ENCODE measurements at places on chromosomes 1 and 21.
A peak's percentile ranks its signal among the peaks of the same experiment; 100 is the strongest.

DNA sequence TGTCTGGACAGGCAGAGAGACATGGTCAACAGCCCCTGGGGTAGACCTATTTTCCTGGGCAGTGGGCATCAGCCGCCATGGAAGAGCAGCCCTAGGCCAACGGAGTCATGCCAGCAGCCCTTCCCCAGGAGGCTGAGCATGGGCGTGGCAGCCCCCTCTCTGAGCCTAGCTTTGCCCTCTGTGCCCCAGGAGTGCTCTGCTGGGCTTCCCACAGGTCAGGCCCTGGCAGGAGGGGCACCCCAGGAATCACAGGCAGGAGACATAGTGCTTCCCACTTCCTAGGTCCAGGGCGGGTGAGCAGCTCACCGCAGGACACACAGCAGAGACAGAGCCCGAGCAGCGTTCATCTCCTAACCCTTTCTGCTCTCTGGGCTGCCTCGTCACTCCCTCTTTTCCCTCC is 132.8 kb downstream of the GLIS1 start:
- DNase-seq, result no peak

- peak; percentile 98 for DNase-seq
Observed at GRCh38 chr1:52404116-52404974, at the start of the genes ORC1 and PRPF38A. TSS of gene ORC1 (minus strand) at chr1:52404423. CDS start at chr1:52402223, 2,200 bp downstream. TSS of gene PRPF38A (plus strand) at chr1:52404602. CDS start at chr1:52404750, 148 bp downstream.

DNA sequence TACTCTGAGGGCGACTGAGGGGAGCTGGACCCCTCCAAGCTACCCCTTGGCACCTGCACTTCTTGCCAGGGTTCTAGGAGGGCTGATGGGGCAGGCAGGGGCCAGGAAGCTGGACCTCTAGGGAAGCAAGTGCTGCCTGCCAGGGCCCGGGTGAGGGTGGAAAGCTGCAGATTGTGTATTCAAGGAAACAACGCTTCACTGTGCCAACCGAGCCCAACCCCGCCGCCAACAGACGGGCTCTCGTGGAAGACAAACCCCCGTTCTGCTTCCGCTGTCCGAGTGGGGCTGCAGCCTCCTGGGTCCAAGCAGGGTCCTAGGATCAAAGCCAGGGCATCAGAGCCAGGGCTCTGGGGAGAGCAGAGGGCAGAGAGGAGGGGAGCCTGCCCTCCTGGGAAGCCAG is 3.2 kb downstream of the EFHD2 start:
- DNase-seq, result no peak

GRCh38 chr1:119779869-119780356 is 11.2 kb upstream of the HMGCS2 start:
- DNase-seq, result no peak

DNA sequence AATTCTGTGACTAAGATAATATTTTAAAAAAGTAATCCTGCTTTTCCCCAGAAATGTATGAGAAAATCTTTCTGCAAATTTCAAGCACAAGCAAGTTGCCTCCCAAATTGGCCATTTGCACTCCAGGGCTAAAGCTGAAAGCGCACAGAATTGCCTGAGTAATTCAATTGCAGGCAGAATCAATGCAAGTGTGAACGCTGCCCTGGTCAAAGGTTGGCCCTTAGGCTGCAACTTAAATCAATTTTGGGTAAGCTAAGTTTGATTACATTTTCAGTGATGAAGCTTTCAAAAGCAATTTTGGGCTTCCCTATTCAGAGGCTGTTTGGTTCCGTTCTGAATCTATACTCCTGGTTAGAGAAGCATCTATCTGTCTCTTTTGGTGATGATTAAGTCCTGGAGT is 501.8 kb upstream of the ZRANB2 start:
- no peak for DNase-seq

DNA sequence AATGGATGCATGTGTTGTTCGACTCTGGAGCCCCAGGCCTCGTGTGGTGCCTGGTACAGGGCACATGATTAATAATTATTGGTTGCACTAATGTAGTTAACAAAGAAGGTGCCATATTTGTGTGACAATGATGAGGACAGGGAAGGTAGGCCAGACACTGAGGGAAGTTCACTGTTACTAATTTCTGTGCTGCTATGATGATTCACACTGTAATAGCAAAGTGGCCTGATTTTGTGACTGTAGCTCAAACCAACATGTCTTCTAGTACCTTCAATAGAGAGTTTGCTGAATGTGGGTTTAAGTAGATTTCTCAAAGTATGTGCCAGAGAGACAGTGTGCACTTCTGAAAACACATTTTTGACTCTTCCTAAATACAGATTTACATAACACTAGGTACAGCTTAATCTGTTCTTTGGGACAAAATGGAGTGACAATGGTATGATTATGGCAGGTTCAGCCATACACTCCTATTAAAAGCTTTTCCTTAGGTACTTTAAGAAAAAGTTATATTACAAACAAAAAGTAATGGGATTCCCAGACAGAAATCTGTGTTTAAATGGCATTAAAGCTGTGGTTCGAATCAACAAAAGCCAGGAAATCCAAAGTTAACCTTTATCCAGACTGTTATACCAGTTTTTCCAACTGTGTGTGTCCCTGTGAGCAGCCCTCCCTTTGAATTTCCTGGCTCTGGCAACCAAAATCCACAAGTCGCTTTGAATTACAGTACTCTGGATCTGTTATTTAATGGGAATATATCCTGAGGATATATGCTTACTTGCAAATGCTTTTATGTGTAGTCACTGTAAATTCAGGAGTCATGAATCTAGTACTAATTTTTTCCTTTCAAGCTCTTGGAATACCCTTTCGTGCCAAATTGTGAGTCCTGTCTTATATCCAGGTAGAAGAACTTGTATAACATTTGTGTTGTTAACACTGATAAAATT is 277.1 kb upstream of the SGIP1 start:
- no peak for DNase-seq

DNA sequence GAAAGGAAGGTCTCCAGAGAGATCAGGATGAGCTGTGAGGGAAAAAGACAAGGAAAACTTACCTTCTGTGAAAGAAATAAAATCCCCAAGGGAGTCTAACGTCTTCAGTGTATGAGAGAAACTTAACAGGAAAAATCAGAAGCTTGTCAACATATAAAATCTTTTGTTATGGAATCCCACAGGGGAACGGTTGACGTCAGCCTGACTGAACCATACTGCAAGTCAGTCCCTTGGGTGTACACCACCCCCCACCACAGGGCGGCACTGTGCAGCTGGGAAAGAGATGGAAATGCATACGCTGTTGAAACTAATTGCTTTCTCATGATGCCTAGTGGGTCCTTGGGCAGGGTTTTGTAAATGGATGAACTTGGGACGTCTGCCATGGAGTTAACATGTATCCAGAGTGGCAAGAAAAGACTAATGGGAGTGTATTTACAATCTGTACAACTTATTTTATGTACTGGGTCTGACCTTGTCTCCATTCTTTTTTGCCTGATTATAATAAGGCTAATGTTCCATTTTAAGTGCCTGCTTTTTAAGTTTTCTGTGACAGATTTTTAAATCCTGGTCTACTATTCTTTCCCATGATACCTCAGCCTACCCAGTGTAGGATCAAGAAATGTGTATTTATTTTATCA is 22.7 kb downstream of the UTP25 start:
- peak; percentile 38 for DNase-seq

DNA sequence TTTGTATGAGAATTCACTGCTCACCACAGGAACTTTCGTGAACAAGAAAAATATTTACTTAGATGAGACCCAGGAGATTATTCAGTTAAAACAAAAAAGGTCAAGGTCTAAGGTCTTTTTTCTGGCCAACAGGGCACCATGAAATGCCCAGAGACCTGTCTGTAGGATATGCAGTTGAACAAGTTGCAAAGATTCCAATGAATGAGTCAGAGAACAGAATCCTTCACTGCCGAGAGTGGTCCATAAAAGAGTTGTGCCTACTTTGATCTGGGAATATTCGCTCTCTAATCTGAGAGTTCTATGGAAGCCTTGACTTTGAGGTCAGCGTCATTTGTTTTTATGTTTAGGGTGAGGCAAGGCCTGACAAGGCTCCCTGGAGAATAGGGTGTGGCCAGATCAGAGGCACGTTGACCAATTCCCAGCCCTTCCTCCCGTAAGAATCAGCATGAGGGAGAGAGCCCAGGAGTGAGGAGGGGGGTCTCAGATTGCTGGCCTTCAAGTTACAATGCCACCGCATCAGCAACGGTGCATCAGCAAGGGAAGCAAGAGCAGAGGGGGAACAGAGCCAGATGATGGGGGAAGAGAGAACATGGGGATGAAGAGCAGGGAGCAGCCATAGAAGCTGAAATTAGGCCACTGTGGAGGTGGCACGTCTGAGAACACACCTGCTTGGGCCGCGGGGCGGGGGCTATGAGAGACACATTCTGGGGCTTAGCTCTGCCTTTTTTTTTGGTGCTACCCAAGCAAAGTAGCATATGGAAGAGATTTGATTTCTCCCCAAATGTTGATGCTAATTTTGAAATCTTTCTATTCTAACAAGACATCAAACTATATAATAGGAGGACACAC is 206.4 kb upstream of the RAB4A start:
- DNase-seq, result no peak

- no peak for DNase-seq
Observed at GRCh38 chr1:94743862-94744261, 76.3 kb upstream of the SLC44A3 start.

- no peak for DNase-seq
Observed at GRCh38 chr1:117069220-117069844, 9.2 kb downstream of the TTF2 start.

DNA sequence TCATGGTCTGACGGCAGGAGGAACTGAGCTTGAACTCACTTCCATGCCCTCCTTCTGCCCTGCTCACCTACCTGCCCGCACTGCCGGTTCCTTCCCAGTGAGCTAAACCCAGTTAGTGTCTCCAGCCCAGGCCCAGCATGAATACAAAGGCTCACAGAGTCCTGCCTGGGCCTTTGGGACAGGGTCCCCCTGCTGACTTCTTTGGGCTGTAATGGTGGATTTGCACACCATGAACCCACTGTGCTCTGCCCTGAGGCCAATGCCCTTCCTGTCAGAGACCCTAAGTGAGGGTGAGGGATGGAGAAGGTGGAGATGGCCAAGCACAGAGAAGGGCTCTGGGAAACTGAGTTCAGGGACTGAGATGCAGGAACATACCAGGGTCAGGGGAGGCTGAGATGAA is 153.4 kb downstream of the PCP4 start:
- DNase-seq, result no peak

DNA sequence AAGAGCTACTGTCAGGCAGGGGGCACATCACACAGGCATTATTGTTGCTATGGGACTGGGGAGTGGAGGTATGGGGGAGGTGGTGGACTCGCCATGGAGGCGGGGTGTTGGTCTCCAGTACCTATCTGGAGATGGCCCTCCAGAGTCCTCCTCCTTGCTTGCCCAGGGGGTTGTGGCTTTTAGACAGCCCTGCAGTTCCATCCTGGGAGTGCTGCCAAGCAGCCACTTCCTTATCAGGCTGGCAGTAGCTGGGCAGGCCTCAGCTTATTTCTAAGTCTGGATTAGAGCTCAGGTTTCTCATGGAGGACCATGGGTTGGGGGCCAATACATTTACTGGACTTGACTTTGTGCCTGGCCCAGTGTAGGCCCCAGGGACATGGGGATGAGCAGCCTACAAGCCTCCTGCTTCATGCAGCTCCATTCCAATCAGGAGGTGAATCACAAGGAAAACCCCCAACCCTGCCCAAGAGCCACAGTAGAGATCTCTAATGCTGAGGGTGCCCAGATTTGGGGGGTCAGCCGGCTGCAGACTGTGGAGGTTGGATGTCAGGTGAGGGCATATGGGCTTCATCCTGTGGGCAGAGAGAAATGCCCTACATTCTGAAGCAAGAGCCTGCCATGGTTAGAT is 210.7 kb upstream of the EDN2 start:
- no peak for DNase-seq

DNA sequence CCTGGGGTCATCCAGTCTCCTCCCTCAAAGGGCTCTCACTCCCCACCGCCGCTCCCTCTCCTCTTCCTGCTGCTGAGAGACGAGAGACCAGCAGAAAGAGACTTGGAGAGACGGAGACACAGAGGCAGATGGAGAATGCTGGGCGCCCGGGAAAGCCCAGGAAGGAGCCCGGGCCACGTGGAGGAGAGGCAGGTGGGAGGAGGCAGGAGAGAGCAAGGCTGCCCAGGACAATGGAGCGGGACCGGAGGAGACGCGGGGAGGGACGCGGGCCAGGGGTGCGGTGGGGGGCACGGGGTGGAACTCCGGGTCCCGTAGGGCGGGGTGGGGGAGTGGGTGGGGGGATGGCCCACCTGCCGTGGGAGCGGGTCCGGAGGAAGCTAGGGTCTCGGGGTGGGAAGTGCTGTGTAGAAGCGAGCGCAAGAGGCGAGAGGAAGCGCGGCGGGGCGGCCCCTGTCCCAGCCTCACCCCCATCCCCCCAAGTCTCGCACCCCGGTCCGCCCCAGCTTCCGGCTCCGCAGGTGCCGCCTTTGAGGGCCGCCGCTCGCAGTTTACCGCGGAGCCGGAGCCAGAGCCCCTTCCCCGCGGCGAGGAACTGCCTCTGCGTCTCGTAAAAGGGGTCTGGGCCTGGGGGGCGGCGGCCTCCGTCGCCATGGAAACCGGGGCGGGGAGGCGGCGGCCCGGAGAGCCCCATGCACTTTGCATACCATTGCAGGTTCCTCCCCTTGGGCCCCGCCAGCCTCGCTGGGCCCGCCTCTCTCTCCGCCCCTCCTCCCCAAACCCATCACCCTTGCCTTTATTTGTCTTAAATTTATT is 11.7 kb upstream of the EPHA2 start:
- DNase-seq, result peak; percentile 64

GRCh38 chr1:226363801-226364513 is 43.9 kb downstream of the PARP1 start:
- no peak for DNase-seq

GRCh38 chr1:43312663-43313515 is 12.1 kb downstream of the TIE1 start:
- DNase-seq, result no peak
